ENCODE measurements at places on chromosomes 1 and 21.
A peak's percentile ranks its signal among the peaks of the same experiment; 100 is the strongest.

DNA sequence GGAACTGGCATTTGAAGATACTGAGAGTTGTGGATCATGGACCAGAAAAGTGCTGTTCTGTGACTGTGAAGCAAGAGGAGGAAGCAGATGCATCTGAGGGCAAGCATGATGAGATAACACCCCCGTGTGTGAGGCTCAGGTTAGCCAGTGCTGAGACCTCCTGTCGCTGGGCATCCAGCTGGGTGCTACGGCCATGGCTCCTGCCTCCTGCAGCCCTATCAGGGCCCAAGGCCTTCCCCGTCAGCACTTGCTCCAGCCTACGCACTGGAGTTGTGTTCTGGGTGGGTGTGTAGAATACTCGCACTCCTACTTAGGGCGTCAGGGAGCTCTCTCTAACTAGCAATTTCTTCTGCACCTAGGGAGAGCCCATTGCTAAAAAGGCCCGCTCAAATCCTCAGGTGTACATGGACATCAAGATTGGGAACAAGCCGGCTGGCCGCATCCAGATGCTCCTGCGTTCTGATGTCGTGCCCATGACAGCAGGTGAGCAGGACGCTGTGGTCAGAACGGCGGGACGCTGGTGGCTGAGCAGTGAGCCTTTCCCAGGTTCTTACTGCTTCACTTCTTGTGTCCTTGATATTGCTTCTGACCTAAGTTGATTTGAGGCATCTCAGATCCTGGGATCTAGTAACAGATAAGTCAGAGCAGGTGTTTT, 6.5 kb downstream of the PPIE start:
- no peaks in the 10 kb centered on the region for H3K27me3 ChIP-seq
- H3K27ac ChIP-seq: no peak overlapping the region
- no peak overlapping the region for H3K4me3 ChIP-seq

- no peak overlapping the region for H3K27ac ChIP-seq
- H3K27me3 ChIP-seq: peaks cover 5% of the 10 kb centered on the region
- H3K4me1 ChIP-seq: no peaks in the 10 kb centered on the region
- no peak for DNase-seq
- H3K4me3 ChIP-seq: no peak overlapping the region
- no peaks in the 10 kb centered on the region for H3K36me3 ChIP-seq
These were observed 126.6 kb downstream of the PRDM2 start for GRCh38 chr1:13826591-13826990.

GRCh38 chr1:222736470-222736869, 532 bp upstream of the FAM177B start:
- H3K27me3 ChIP-seq: no peaks in the 10 kb centered on the region
- no peak overlapping the region for H3K27ac ChIP-seq
- DNase-seq: no peak
- no peak overlapping the region for H3K4me3 ChIP-seq
- no peaks in the 10 kb centered on the region for H3K36me3 ChIP-seq

DNA sequence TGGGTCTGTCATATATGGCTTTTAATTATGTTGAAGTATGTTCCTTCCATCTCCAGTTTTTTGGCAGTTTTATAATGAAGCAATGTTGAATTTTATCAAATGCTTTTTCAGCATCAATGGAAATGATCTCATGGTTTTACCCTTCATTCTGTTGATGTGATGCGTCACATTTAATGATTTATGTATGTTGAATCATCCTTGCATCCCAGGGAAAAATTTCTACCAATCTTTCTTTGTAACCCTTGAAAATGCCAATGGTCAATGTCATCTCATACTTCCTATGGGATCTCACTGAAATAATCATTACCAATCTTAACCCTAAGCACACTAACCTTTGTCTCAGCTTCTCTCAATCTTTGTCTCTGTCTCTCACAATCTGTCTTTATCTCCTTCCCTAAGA, 1004.0 kb downstream of the KCNT2 start:
- H3K36me3 ChIP-seq: peaks cover 20% of the 10 kb centered on the region
- H3K4me1 ChIP-seq: peaks cover 31% of the 10 kb centered on the region
- no peaks in the 10 kb centered on the region for H3K27me3 ChIP-seq
- peak; percentile 74 for DNase-seq
- H3K27ac ChIP-seq: peak overlapping the region; percentile 82

- H3K27ac ChIP-seq: no peak overlapping the region
- no peak overlapping the region for H3K4me3 ChIP-seq
- H3K36me3 ChIP-seq: no peaks in the 10 kb centered on the region
- H3K4me1 ChIP-seq: peaks cover 11% of the 10 kb centered on the region
- peaks cover 5% of the 10 kb centered on the region for H3K27me3 ChIP-seq
These were observed 102.5 kb downstream of the EBNA1BP2 start for GRCh38 chr1:43069461-43070050.

- H3K4me1 ChIP-seq: peaks cover 33% of the 10 kb centered on the region
- DNase-seq: peak; percentile 35
- peaks cover 7% of the 10 kb centered on the region for H3K36me3 ChIP-seq
- H3K27ac ChIP-seq: peak overlapping the region; percentile 65
- H3K4me3 ChIP-seq: no peak overlapping the region
These were observed 18.4 kb downstream of the MTHFR start for GRCh38 chr1:11787251-11787803.

- no peak overlapping the region for H3K27ac ChIP-seq
- no peaks in the 10 kb centered on the region for H3K4me1 ChIP-seq
- H3K36me3 ChIP-seq: peaks cover 5% of the 10 kb centered on the region
- H3K4me3 ChIP-seq: no peak overlapping the region
- H3K27me3 ChIP-seq: no peaks in the 10 kb centered on the region
These were observed 34.5 kb downstream of the KLHDC7A start for GRCh38 chr1:18515120-18515667.

DNA sequence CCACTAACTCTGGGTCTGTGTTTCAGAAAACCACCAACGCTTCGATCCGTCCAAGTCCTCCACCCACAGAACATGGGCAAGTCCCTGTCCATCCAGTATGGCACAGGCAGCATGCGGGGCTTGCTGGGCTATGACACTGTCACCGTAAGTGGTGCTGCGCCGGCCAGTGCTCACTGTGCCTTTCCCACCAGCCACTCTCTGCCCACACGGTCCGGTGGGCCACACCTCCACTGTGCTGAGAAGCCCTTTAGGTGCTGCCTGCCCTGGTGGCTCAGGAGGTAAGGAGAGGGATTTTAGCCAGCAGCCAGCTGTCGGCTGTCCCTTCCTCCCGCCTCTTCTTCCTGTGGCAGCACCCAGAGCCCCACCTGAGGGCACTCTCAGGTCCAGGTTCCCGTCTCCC, 33.9 kb downstream of the PROK1 start:
- H3K4me1 ChIP-seq: 0 out of 2 replicates have a peak, but pooled peaks cover 7% of the 10 kb centered on the region
- H3K27me3 ChIP-seq: peaks cover 50% of the 10 kb centered on the region
- H3K27ac ChIP-seq: no peak overlapping the region
- H3K36me3 ChIP-seq: no peaks in the 10 kb centered on the region

DNA sequence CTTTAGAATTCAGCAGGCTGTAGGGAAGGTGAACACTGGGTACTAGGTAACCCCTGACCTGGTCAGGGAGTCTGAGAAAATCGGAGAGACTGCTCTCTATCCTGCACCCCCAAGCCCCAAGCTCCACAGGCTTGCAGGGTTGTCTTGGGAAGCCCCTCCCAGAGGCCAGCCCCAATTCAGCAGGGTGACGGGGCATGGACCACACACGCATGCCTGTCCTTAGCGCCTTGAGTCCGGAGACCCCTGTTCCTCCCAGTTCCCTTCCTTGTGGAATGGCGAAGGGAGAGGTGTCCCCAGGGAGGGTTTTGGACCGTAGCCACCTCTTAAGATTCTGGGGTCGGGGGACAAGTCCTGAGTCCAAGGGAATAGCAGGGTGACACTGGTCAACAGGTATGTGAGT, 116.1 kb downstream of the HLCS start:
- no peak for DNase-seq
- H3K27ac ChIP-seq: no peak overlapping the region
- H3K27me3 ChIP-seq: peaks cover 2% of the 10 kb centered on the region
- peaks cover 40% of the 10 kb centered on the region for H3K4me1 ChIP-seq
- no peak overlapping the region for H3K4me3 ChIP-seq
- no peaks in the 10 kb centered on the region for H3K36me3 ChIP-seq

DNA sequence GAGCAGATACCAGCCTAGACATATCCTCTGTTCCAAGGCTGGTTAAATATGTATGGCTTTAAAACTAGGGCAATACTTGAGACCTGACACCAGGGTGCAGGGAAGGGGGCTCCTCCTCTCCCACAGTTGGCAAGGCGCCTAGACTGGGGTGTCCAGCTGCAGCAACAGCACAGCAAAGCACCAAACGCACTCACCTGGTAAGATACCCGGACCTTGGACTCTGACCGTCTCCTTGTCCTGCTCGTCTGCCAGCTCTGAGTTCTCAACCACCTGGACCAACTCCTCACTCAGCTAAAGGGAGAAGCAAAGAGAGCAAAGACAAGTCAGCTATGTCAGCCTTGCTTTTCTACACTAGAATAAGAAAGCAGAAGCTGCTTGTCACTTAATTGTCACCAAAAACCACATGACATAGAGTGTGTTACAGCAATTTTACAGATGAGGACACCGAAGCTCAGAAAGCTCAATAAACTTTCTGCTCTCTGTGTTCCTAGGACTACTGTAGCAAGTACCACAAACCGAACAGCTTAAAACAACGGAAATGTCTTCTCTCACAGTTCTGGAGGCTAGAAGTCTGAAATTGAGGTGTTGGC, 4.4 kb downstream of the PACC1 start:
- no peak for DNase-seq
- H3K4me1 ChIP-seq: peaks cover 19% of the 10 kb centered on the region
- H3K27me3 ChIP-seq: peaks cover 5% of the 10 kb centered on the region

DNA sequence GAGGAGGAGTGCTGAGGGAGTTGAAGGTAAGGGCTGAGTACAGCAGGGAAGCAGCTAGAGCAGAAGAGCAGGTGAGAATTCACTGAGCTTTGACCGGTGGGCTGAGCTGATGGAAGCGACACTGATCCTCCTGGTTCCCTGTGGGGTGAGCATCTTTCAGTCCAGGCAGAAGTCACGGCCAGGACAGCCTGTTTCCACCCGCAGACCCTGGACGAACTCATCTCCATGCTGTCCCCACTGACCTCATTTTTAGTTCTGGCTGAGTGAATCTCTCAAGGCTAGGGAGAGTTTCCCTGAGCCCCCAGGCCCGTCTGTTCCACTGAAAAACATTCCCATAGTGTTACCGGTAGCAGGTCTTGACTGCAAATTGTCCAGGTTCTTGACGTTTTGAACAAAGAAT, 31.5 kb downstream of the FAM163A start:
- H3K27me3 ChIP-seq: peaks cover 49% of the 10 kb centered on the region
- H3K36me3 ChIP-seq: no peaks in the 10 kb centered on the region
- no peak overlapping the region for H3K27ac ChIP-seq

DNA sequence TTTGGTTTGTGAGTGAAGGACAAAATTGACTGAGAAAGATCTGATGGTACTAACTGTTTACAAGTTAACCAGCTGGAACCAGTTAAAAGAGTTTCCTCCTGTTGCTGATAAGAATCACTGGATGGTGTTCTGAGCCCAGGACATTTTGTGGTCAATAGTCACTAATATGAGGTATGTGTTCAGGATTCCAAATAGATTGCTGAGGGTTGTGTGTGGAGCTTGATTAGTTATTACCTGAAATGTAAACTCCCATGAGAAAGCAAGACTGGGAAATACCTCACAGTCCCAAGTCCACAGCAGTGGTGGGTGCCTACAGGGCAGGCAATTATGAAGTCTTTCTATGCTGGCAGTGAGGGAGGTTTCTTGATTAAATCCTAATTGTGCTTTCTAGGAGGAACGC, 164.6 kb downstream of the DNM3 start:
- no peak overlapping the region for H3K4me3 ChIP-seq
- H3K27ac ChIP-seq: peak overlapping the region; percentile 34
- no peaks in the 10 kb centered on the region for H3K27me3 ChIP-seq
- peak; percentile 76 for DNase-seq
- H3K4me1 ChIP-seq: peaks cover 36% of the 10 kb centered on the region

GRCh38 chr1:20830378-20830777, 43.3 kb upstream of the HP1BP3 start:
- peaks cover 3% of the 10 kb centered on the region for H3K27me3 ChIP-seq
- DNase-seq: no peak
- H3K27ac ChIP-seq: no peak overlapping the region
- H3K36me3 ChIP-seq: peaks cover 35% of the 10 kb centered on the region
- H3K4me3 ChIP-seq: no peak overlapping the region

DNA sequence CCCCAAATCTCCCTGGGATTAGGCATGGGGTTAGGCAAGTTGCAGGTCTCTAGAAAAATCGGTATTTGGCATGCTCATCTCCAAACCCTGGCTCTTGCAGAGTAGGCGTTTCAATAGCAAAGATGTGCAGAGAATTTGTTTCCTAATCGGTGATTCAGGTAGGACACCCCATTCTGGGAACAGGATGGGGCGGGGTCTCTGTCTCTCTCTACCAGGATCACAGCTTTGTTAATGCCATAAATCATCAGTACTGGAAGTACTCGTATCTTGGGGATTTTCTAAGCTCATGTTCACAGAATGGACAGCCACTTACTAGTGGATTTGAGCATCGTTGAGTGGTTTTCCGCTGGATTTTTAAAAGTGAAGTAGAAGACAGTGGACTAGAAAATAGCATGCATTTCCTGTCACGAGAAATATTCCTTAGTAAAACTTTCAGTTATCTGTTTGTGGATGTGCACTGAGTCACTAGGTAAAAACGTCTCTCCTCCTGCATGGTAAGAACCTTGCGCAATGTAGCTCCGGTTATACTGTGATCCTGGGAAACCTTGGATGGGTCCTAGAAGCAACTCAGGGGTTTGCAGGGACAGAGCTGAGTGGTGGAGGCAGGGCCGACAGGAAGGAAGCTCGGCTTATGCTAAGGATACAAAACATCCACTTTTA, 5.1 kb downstream of the TMEM51 start:
- peak overlapping the region; percentile 94 for H3K27ac ChIP-seq
- peaks cover 1% of the 10 kb centered on the region for H3K27me3 ChIP-seq
- H3K4me1 ChIP-seq: peaks cover 78% of the 10 kb centered on the region
- DNase-seq: peak; percentile 78

GRCh38 chr1:241519308-241520079, at the start of gene FH:
FH (minus strand) TSS chr1:241519755; CDS start chr1:241519722, 33 bp downstream.
- H3K4me3 ChIP-seq: peak within 1 kb of the TSS; percentile 91
- H3K36me3 ChIP-seq: peaks cover 20% of the 10 kb centered on the region
- peaks cover 7% of the 10 kb centered on the region for H3K27me3 ChIP-seq
- peak within 1 kb of the TSS; percentile 73 for H3K27ac ChIP-seq
- peak; percentile 99 for DNase-seq

DNA sequence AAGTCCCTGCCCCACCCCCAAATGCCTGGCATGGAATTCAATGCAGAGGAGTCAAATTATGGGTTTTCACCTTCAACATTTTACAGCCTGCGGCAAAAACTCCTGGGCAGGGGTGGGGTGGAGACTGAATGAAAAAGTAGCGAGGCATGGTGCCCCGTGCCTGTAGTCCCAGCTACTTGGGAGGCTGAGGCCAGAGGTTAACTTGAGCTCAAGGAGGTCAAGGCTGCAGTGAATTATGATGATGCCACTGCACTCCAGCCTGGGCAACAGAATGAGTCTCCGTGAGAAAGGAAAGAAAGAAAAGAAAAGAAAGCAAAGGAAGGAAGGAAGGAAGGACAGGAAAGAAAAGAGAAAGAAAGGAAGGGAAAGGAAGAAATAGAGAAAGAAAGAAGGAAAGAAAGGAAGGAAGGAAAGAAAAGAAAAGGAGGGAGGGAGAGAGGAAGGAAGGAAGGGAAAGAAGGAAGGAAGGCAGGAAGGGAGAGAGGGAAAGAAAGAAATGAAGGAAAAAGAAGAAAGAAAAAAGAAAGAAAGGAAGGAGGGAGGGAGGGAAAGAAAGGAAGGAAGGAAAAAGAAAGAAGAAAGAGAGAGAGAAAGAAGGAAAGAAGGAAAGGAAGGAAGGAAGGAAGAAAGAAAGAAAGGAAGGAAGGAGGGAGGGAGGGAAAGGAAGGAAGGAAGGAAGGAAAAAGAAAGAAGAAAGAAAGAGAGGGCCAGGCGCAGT, 11.1 kb downstream of the LEMD1 start:
- peaks cover 35% of the 10 kb centered on the region for H3K27me3 ChIP-seq
- no peaks in the 10 kb centered on the region for H3K4me1 ChIP-seq
- no peak overlapping the region for H3K27ac ChIP-seq
